ENCODE measurements at places on chromosomes 16 and 17. TPM values are rescaled to one million over a fixed set of nuclear protein-coding genes. Genes with fewer than 3 reads are reported as not detected.

Gene ZSCAN10
- not detected for total RNA-seq

Gene CFAP119
- total RNA-seq, result 8.1 TPM

Gene ASPHD1
- total RNA-seq, result 30.1 TPM

Gene RHBDF1
- 17.0 TPM for total RNA-seq

Gene MT3
- 0.40 TPM for total RNA-seq

Gene CDH1
- 3.7 TPM for total RNA-seq

Gene CDH13
- not detected for total RNA-seq

Gene OR2C1
- not detected for total RNA-seq

Gene CCL17
- total RNA-seq, result not detected

Gene UTP18
- 74.3 TPM for total RNA-seq

Gene TSPAN10
- total RNA-seq, result 5.2 TPM

Gene CMTR2
- 14.7 TPM for total RNA-seq

Gene NTN1
- 0.42 TPM for total RNA-seq

Gene SRR
- total RNA-seq, result 12.3 TPM

Gene PEMT
- total RNA-seq, result 76.3 TPM

Gene KRTAP9-2
- not detected for total RNA-seq

Gene SOX9
- total RNA-seq, result 11.2 TPM

Gene KRTAP16-1
- total RNA-seq, result not detected

Gene ERN2
- total RNA-seq, result not detected

Gene KCNJ12
- total RNA-seq, result 1.2 TPM

Gene RUNDC3A
- total RNA-seq, result 0.54 TPM

Gene KRTAP4-7
- total RNA-seq, result not detected

Gene RAMP2
- 0.65 TPM for total RNA-seq
